Activated CD8-positive, alpha-beta memory T cell treated with anti-CD3 and anti-CD28 coated beads for 4 hours (primary cell): ENCODE measurements at places on chromosomes 13 and 19.

DNA sequence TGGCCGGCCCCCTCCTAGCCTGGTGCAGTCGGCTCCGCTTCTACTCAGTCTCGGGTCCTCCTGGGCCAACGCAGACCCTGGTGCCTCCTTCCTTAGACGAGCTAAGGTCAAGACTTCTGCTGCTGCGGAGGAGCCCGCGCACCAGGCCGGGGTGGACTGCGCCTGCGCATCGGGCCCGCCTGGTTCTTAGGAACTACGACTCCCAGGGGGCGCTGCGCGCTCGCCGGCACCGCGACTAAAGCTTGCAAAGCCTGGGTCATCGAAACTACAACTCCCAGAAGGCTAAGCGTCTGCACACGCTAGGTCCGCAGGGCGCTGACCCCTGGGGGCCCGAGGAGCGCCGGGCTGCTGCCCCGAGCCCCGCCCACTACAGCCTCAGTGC is at the start of gene ZNF835:
ZNF835 (minus strand) TSS at position 145 of the 382 bp plus-strand sequence. CDS start 6,559 bp downstream, outside the sequence.
- peak; percentile 70 for DNase-seq

DNA sequence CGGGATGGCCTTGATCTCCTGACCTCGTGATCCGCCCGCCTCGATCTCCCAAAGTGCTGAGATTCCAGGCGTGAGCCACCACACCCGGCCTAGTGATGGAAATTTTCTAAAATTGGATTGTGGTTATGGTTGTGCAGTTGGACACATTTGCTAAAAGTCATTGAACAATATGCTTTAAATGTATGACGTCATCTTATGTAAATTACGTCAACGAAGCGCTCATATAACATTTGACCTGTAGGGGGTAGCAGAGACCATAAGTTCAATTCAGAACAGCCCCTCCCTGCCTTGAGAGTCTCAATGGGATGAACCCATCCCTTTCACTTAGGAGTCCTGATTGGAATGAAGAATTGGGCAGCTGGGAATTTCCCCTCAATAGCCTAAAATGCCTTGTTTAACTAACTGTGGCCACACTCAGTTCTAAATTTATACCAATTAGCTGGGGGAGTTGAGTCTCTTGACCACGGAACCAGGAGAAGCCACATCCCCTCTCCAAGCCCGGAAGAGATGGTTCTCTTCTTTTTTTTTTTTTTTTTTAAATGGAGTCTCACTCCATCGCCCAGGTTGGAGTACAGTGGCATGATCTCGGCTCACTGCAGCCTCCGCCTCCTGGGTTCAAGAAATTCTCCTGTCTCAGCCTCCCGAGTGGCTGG is 15.2 kb upstream of the TLE6 start:
- peak; percentile 11 for DNase-seq

DNA sequence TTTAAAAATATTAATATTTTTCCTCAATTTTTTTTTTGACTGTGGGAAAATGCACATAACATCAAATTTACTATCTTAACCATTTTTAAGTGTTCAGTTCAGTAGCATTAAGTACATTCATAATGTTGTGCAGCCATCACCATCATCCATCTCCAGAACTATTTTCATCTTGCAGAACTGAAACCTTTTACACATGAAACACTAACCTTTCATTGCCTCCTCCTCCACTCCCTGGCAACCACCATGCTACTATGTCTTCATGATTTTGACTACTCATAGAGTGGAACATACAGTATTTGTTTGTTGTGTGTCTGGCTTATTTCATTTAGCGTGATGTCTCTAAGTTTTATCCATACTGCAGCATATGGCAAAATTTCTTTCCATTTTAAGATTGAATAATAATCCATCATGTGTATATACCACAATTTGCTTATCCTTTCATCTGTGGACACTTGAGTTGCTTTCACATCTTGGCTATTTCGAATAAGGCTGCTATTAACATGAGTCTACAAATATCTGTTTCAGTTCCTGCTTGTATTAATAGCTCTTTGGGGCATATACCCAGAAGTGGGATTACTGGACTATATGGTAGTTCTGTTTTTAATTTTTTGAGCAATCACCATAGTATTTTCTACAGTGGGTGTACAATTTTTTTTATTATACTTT is 376.4 kb downstream of the MTUS2 start:
- DNase-seq = no peak

GRCh38 chr13:59276436-59276835 is 887.3 kb downstream of the DIAPH3 start:
- no peak for DNase-seq

GRCh38 chr13:42119875-42120274 is 71.4 kb downstream of the DGKH start:
- no peak for DNase-seq

DNA sequence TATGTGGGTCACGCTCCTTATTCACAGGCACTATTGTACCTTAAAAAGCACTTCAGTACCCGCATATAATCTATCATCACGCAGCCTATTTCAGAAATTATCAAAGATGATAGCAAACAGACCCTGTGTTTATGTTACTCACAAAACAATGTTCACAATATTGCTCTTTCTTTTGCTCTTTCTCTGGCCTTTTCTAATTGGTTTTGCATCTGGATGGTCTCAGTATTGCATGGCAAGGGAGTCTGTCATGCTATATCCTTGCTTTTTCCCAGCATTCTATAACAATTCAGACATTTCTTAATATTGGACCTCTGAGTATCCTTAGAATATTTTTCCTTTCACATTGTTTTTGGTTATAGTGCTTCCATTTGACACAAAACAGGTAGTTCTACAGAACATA is 541.8 kb upstream of the KLF12 start:
- DNase-seq = no peak

DNA sequence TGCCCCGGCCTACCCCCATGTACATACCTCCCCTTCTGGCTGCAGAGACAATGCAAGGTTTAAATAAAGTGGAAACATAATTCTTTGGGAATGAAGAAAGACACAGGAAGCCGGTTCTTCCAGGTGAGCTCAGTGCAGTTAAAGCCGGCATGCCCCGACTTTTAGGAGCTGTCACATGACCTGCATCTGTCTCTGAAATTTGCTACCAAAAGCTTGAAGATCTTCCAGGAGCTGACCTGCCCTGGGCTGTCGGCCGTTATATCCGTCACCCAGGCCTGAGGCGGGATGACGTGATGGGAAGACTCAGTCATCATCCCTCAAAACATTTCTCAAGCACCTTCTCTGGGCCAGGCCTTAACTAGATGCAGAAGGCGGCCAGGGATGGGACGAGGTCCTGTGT is 10.3 kb downstream of the RAB8A start:
- no peak for DNase-seq

GRCh38 chr13:72820156-72820897 is 38.4 kb downstream of the PIBF1 start:
- DNase-seq = no peak

- DNase-seq = no peak
Observed at GRCh38 chr19:5784581-5785147, at the start of gene PRR22. Gene PRR22 (minus strand): TSS chr19:5784746. CDS start chr19:5784660, 86 bp downstream.

DNA sequence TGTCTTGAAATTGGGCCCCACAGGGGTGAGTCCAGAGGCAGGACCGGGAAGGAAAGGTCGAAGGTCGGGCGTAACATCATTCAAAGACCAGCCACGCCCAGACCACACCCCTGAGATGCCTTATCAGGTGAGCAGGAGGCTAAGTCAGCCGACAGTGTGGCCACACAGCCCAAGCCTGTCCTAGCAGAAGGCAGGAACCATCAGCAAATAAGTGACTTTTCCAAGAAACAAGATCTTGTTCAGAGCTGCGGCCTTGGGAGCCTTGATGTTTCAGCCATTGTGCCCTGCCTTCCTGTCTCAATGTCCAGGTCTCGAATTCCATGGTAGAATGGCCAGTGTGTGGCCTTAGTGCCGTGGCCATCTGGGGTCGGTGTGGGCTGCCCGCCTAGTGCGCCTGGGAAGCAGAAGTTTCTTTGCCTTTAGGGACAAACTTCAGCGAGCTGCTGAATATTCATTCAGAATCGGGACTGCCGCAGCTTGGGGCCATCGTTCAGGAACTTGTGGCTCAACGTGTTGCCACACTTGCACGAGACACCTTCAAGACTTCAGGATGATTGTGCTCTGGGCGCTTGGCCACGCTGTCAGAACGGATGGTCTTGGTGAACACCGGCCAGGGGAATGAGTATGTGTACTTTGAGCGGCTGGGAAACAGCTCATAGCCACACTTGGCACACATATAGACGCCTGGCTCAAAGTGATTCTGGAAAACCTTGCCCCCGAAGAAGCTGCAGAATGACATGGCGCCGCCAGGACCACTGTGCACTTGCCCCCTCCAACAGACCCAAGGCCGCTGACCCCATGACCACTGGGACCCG is 6.1 kb upstream of the IFNL4 start:
- DNase-seq = no peak

GRCh38 chr13:23007426-23007825 is 173.4 kb upstream of the SGCG start:
- no peak for DNase-seq

DNA sequence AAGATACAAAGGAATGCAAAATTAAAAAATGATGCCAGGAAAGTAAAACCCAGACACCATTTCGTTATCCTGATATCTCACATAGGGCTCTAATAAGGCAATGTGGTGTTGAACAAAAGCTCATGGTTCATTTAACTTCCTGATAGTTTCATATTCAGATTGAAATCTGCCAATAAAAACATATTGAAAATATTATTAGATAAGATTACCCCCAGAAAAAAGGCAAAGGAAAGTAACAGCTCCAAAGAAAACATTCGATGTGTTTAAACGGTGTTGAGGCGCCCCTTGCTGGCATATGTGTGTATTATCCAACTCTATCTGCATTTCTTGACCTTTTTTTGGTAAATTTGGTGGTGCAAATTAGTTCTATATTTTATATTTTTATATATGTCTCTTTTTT is 75.9 kb downstream of the ESD start:
- peak; percentile 5 for DNase-seq

- peak; percentile 32 for DNase-seq
Observed at GRCh38 chr13:41458187-41458760, 924 bp downstream of the RGCC start.

GRCh38 chr19:17138937-17139598 is 63.5 kb downstream of the MYO9B start:
- DNase-seq = no peak

- no peak for DNase-seq
Observed at GRCh38 chr13:113534236-113534860, 43.8 kb upstream of the DCUN1D2 start.

GRCh38 chr13:106560821-106561220 is 7.1 kb downstream of the ARGLU1 start:
- DNase-seq = no peak

- DNase-seq = no peak
Observed at GRCh38 chr13:74867460-74867859, 614.5 kb downstream of the TBC1D4 start.

GRCh38 chr19:46697204-46697960 is 19.5 kb downstream of the PRKD2 start:
- DNase-seq = no peak

- DNase-seq = no peak
Observed at GRCh38 chr19:13817615-13818371, 22.6 kb downstream of the ZSWIM4 start.

DNA sequence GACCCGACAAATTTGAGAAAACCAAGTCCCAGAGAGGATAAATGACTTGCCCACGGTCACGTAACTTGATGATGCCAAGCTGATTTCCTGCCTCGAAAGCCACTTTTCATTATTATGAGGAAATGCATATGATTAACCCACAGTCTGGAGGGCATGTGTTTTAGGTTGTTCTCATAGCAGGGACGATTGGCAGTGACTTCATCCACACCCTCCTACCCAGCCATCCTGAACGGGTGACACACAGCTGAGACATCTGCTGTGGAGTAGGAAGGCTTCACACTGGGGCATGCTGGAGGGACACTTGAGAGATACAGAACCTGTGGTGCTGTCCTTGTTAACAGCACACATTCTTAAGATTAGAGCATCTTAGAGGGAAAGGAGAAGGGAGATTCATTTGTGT is 65.4 kb upstream of the WDFY2 start:
- DNase-seq = no peak

GRCh38 chr19:45591004-45591637 is 6.5 kb upstream of the OPA3 start:
- DNase-seq = no peak

- no peak for DNase-seq
Observed at GRCh38 chr19:6518145-6518911, 12.5 kb upstream of the TNFSF9 start.

DNA sequence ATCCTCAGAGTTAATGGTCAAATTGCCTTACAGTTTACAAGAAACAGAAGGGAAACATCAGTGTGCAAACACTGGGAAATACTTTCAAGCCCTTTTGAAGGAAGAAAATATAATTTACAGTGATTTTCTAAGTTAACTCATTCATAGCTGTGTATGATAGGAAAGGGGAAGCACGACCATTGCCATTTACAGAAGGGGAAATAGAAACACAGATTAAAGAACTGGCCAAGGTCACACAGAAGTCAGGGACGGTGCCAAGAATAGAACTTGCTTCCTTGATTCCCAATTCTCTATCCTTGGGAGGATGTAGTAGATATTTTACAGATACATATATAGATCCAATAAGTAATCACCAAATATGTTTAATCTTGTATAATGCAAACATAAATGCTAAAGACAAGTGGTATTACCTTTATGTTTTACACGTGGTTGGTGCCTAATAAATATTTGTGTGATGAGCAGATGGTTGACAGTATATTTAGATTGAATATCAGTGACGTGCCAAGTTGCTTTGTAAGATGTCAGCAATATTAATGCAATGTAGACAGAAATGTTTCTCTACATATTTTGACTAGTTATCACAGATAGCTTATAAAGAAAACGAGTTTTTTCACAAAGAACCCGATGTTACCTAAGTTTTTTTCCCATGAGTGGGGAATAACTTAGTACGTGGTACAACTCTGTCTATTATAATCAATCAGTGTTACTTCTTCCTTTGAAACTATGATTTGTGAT is 73.1 kb downstream of the FLT1 start:
- DNase-seq = no peak

DNA sequence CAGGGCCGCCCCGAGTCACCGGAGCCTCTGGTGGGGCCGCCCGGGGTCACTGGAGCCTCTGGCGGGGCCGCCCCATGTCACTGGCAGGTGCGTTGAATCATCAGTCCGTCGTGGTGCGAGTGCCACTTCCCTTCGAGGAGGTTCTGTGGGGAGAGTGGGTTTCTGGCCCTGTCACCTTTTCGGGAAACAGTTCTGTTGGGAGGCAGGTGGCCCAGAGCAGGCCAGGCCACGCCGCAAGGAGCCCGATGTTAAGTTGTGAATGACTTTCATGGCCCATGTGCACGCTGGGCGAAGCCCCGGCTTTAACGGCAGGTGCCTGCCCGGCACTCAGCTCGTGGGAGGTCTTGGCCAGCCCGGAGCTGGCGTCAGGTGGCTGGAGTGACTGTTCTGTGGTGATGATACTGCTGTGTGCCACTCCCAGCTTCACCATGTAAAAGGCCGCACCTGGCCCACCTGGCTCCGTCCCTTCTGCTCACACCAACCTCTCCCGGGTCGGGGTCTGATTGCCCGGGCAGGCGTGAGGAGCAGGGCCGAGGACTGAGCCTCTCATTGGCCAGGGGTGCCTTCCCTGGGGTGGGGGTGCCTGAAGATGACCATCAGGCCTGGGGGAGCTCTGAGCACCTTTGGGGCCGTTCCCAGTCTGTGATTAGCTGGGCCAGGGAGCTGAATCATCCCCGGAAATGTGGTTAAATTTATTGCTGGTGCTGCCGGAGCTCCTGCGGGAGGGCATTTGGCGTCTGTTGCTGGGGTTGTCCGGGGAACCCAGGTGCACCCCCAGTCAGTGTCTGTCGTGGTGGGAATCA is 29.2 kb downstream of the CSNK1G2 start:
- DNase-seq = no peak
